Activated CD4-positive, CD25-positive, alpha-beta regulatory T cell (primary cell): ENCODE measurements at places on chromosomes 7 and 10.

- DNase-seq: no peak
These were observed 70.9 kb downstream of the HHEX start for GRCh38 chr10:92760609-92761008.

DNA sequence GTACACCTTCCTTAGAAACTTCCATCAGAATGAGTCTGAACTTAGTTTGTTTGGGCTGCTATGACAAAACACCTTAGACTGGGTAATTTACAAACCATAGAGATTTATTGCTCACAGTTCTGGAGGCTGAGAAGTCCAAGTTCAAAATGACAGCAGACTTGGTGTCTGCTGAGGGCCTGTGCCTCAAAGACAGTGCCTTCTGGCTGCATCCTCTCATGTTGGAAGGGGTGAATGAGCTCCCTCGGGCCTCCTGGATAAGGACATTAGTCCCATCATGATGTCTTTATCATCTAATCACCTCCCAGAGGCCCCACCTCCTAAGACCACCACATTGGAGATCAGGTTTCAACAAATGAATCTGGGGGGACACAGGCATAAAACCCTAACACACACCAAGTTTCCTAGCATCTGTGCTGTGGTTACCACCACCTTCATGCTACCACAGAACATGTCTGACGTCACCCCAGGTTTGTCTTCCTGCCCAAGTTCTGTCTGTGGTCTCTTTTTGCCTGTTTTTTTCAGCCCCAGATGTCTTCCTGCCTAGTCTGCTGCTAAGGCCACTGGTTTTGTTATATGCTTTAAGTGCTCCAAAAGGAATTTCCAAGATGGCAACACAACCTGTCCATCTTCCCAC is 150.9 kb upstream of the COBL start:
- DNase-seq: no peak

DNA sequence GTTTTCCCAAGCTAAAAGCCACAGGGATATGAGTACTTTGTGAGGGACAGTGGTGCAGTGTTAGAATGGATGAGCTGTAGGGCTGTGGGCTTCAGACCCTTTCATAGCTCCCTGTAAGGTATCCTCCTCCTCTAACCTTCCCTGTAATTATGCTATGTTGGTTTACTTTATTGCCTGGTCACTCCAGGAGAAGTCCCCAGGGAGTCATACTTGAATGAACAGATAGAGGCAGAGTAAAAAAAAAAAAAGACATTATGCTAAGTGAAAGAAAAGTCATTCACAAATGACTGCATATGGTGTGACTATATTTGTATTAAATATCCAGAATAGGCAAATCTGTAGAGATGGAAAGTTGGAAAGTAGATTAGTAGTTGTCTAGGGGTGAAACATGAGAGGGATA is 434.4 kb downstream of the AUTS2 start:
- no peak for DNase-seq

- no peak for DNase-seq
These were observed 691.1 kb downstream of the PHTF2 start for GRCh38 chr7:78489476-78490240.

DNA sequence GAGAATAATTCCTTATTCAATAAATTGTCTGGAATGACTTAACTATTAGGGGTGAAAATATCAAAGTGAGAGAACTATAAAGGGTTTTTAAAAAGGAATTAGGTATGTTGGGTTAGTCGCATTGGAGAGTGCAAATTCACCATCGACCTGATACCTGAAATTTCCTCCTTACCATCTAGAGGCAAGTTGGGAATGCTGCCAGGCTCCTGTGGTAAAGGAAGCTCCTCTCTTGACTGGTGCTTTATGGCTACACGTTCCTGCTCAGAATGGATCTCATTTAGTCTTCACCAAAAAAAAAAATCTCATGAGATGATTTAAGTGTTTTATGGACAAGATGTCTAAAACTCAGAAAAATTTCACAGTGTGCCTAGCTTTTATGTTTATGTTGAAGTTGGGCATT is 129.8 kb downstream of the EGFR start:
- no peak for DNase-seq

GRCh38 chr10:340646-341045 is 205.4 kb downstream of the ZMYND11 start:
- no peak for DNase-seq

- no peak for DNase-seq
These were observed 27.6 kb downstream of the NPS start for GRCh38 chr10:127576740-127577161.

- DNase-seq: peak; percentile 20
These were observed 237.2 kb upstream of the KAT6B start for GRCh38 chr10:74589226-74589673.

DNA sequence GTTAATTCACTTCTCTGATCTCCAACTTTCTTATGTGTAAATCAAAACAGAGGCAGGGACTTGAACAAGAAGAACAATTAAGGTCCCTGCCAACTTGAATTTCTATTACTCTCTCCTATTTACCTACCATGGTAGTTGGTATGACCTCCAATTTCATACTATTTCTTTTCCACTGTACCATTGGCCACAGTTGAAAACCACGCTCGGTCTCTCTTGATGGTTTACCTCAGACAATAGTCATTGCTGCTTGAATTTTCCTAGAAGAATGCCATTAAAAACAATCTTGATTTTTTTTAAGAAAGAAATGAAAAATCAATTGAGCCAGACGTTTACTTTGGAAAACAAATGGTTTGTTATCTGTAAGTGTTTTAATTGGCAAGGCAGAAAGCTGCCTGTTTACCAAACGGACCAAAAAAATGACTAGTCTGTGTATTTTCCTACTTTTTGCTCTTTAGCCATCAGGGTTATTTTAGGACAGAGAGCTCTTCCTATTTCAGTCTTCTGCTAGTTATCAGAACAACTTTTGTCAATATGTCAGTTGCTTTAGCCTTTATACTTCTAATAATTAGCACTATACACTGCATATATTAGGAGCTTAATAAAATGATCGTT is 157.5 kb upstream of the PLXDC2 start:
- no peak for DNase-seq

- DNase-seq: no peak
These were observed 130.6 kb downstream of the MARCHF5 start for GRCh38 chr10:92421550-92421949.

DNA sequence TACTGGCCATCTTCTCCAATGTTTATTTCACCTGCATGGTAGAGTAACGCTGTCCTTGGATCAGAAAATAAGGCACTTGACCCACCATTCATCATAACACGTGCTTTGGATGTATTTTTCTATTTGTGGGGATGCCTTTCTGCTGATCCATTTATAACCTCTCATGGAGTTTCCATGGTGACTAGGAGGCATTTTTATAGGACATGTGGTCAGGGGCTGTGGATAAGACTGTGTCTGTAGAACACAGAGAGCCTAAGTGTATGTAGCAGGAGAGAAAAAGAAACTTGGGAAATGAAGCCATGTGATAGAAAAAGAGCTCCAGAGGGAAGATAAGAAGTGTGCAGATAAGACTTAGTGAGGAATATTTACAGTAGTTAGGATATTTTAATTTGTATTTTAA is 184.2 kb downstream of the POU6F2 start:
- DNase-seq: no peak

- DNase-seq: no peak
These were observed 315.2 kb downstream of the GATA3 start for GRCh38 chr10:8369666-8370065.

GRCh38 chr10:8556321-8556720 is 501.8 kb downstream of the GATA3 start:
- DNase-seq: no peak

GRCh38 chr10:2878818-2879217 is 188.5 kb upstream of the PFKP start:
- no peak for DNase-seq

DNA sequence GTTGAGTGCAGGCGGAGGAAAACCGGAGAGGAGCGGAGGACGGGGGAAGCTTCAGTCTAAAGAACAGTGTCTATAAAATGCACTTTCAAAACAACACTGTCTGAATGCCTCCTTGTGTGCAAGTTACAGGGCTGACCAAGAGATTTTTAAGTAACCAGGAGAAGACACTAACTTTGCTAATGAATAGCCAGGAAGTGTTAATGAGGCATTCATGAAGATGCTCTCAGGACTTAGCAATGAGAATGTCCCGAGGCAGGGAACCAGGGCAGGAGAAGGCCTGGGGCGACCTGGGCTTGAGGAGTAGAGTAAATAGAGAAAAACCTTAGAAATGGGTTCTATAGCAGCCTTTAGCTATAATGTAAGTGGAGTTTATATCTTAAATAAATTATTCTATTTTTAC is 312.1 kb downstream of the SKIDA1 start:
- DNase-seq: no peak

DNA sequence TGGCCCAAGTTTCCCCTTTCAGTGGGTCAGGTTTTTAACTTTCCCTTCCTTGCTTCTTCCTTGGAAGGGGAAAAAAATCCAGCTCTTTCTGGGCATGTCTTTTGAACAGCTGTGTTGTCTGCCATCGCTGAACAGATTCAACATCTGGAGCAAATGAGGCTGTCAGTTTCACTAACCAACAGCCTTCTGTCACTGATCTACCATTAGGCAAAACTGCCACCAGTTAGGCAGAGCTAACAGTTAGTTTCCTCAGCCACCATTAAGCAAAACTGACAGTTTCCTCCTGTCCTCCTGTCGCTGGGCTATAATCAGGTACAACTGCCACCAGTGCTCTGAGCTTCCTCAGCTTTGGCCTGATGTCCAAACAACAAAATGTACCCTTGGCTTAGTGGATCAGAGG is 81.9 kb downstream of the NPTX2 start:
- no peak for DNase-seq

DNA sequence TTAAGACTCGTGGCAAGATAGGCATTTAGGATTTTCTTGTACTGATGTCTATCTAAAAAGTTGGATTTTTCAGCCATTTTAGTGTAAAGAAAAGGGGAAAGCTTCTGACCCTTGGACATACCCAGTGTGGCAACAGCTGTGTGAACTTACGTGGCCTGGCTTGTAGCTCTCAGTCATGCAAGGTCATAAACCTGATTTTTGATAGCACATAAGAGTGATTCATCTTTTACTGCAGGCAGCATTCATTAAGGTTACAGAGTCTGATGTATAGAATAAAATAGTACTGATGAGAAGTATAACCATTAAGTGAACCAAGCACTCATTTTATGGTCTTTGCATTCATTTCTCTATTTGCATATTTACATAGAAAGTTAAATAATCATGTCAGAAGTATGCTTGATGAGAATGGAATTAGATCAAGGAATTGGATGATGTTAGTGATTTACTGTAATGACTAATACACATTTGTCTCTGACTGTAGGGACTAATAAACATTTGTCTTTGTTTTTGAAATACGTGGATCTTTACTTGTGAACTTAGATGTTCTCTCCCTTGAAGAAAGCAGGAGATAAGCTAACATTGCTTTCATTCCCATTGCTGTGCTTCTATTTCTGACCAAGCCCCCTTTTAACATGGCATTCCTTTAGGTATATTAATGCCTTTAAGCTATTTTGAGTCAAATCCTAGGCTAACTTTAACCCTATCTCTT is 88.2 kb downstream of the GSDME start:
- no peak for DNase-seq
